ENCODE measurements at places on chromosomes 16 and 17.

DNA sequence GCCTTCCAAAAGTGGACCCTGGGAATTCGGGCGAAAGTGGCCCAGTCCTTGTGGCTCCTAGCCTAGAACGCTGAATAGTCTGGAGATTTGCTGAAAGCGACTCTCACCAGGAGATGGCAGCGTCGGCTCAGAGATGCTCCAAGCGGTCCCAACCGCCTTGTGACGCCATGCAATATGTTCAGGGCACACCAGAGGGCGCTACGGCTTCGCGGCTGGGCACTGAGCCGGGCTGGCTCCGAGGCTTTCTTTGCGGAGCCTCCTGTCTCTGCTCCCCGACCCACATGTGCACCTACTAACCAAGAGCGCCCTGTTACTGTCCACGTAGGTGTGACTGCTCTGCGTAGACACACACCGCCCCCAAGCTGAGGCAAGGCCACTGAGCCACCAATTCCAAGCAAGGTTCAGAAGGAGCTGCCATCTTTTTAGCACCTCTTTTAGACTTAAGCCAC lies 36.9 kb downstream of the SYCE1L start:
- DNase-seq: peak; percentile 88

- no peak for DNase-seq
Measured at GRCh38 chr16:86508028-86508946, 2.0 kb upstream of the FOXF1 start.

DNA sequence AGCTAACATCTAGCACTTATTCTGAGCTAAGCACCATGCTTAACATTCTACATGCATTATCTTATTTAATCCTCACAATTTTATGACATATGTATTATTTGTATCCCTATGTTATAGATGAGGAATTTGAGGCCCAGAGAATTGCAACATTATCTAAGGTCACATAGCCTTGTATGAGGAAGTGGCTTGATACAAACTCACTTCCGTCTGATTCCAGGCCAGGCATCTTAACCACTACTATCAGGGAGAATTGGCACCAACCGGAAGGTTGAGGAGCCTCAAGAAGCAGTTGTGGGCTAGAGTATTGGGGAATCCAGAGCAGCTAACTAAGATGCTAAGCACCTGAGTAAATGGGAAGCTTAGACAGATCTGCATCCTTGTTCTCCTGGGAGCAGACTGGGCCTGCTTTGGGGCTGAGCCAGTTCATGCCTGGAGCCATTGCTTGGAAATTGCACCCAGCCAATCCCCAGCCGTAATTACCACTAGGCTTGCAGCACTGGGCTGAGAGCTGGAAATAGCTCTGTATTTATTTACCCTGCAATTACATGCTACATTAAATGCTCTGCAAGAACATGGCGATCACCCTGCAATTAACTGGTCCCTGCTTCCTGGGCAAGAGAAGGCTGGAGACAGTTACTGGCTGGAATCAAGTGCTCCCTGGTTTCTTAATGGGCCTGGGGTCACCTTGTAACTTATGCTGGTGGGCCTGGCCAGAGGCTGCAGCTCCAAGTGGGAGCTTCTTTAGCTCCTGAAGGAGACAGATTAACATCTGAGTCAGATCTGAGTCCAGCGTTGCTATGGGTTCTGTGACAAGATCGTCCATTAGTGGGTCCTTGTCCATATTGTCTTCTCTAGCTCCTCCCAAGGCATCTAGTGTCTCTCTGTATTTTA lies 273.1 kb upstream of the CCL2 start:
- DNase-seq: peak; percentile 92

- DNase-seq: no peak
Measured at GRCh38 chr16:28090646-28091377, 27.3 kb upstream of the GSG1L start.

DNA sequence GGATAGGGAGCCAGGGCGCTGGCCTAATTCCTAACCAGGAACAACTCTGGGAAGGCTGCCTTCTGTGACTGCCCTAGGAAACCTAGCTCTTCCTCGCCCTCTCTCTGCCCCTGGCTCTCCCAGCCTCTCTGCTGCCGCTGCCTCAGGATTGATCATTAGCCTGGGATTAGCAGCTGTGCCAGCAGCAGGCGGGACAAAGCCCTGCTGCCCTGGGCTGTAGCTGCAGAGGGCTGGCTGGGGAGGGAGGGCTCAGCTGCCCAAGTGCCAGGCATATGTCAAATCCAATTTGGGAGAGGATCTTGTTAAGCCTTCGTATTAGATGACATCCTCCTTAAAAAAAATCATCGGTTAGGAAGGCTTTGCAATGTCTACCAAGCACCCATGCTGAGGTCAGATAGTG lies 144.8 kb upstream of the CCL2 start:
- no peak for DNase-seq

DNA sequence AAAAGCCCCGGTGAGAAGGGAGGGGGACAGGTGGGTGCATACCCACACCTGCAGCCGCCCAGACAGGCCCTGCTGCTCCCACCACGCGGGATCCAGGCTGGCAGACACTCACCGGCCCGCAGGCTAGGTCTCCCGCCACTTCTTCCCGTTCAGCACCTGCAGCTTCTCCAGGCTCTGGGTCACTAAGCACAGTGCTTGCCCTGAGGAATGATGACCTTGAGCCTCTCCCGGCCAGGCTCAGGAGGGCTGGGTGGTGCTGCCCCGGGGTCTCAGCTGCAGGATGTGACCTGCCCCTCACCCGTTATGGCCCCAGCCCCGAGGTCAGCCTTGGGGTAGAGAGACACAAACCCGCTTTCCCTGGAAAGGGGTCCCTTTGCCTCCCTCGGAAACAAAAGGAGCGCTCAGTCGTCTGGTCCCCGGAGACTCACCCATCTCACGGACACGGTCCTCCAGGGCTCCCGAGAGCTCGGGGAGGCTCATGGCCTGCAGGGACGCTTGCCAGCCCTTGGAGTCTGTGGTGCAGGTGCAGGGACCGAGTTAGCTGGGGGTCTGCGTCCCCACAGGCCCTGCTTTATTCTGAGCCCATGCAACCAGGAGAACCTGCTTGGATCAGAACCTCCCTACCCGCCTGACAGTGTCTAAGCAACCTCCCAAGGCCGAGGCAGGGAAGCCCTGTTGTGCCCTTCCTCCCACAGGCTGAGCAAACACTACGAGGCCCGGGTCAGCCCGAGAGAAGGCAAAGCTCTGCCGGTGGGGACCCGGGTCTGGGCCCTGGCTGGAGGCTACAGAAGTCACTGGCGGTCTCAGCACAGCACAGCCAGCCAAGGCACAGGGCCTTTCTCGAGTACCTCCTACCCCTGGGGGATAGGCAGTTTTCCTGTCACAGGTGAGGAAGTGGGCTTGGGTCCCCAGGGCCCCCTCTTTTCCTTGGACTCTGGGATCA lies 3.8 kb downstream of the NUDT16L1 start:
- no peak for DNase-seq

DNA sequence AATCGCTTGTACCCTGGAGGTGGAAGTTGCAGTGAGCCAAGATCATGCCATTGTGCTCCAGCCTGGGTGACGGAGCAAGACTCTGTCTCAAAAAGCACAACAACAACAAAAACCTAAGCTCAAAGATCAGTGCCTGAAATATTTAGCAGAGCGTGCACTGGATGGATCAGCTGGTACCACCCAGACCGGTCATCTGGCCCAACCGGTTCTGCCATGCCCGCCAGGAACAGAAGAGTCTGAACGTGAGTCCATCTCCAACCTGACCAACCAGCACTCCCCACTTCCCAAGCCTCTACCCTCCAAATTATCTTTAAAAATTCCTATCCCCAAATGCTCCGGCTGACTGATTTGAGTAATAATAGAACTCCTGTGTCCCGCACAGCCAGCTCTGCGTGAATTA lies 1.5 kb upstream of the UQCC4 start:
- DNase-seq: no peak

GRCh38 chr17:67834634-67835033 lies 9.3 kb downstream of the BPTF start:
- DNase-seq: no peak

DNA sequence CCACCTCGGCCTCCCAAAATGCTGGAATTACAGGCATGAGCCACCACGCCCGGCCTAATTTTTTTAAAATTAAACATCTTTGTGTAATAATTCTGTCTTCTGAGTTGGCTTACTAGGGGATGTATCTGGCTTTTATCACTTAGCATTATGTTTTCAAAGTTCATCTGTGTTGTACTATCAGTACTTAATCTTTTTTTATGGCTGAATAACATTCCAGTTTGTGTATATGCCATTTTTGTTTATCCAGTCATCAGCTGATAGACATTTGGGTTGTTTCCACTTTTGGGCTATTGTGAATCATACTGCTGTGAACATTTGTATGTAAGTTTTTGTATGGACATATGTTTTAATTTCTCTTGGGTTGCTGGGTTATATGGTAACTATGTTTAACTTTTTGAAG lies 69.0 kb downstream of the CHD9 start:
- DNase-seq: no peak

GRCh38 chr17:78583091-78583490 lies 5.9 kb upstream of the DNAH17 start:
- DNase-seq: no peak

GRCh38 chr17:10166176-10166935 lies 32.0 kb downstream of the GAS7 start:
- DNase-seq: no peak

- DNase-seq: no peak
Measured at GRCh38 chr16:57486858-57487834, 853 bp upstream of the DOK4 start.

GRCh38 chr16:89707695-89708094 lies 6.2 kb upstream of the SPATA2L start:
- no peak for DNase-seq

- no peak for DNase-seq
Measured at GRCh38 chr16:931626-932500, 38.9 kb downstream of the LMF1 start.

DNA sequence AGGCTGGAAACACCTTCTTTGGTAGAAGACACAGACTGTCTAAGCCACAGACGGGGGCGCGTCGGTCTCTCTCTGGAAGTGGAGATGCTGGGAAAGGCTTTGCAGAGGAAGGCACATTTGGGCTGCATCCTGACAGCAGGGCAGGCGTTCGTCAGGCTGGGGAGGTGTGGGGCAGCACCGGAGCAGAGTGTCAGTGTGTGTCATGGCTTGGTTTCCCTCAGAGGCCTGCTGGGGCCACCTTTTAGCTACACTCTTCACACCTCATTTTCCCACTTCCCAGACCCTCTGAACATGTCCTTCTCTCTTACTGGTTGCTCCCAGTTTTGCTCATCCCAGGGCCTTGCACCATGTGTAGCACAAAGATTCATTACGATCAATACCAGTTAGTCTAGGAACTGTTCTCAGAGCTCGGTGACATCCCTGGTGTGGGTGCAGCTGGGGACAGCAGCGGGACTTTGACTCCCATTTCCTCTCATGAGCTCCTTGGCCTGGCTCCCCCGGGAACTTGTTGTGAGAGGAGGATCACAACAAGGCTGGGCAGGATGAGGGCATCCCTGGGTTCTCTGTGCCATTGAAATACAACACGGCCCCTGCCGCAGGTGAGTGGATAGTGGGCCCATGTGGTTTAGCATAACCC lies 33.1 kb downstream of the SMARCE1 start:
- no peak for DNase-seq

- DNase-seq: no peak
Measured at GRCh38 chr17:56781906-56782305, 51.8 kb downstream of the C17orf67 start.

DNA sequence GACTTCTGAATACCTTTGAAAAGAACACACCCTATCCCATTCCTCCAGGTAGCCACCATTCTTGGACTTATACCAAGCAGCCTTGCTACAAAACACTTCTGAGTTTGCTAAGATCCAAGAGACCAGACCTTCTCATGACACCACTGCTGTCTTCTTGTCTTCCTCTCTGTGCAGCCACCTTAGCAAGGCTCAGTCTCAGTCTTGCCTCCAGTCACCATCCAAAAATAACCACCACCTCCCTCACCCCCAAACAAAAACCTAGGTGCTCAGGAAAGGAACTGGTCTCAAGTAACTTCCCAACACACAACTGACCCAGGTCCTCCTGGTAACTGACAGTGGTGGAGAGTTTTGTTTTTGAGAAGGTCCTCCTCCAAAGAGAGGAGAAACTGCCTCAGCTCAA lies 90.9 kb upstream of the CORO6 start:
- no peak for DNase-seq

GRCh38 chr17:11924076-11924475 lies 73.2 kb downstream of the ZNF18 start:
- DNase-seq: no peak

DNA sequence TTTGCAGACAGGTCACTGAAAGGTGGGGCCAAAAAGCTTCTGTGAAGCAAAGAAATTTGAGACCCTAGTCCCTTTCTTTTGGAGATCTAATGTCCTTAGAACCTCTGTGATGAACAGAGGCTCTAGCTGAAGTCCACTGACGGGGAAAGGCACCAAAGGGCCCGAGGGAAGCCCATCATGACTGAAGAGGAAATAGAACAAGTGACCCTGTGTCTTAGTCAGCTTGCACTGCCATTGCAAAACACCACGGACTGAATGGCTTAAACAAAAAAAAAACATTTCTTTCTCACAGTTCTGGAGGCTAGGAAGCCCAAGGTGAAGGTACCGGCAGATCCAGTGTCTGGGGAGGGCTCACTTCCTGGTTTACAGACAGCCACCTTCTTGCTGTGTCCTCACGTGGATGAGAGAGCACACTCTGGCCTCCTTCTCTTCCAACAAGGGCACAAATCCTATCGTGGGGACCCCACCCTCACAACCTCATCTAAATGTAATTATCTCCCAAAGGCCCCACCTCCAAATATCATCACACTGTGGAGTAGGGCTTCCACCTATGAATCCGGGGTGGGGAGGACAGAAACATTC lies 24.3 kb upstream of the ASGR2 start:
- no peak for DNase-seq

DNA sequence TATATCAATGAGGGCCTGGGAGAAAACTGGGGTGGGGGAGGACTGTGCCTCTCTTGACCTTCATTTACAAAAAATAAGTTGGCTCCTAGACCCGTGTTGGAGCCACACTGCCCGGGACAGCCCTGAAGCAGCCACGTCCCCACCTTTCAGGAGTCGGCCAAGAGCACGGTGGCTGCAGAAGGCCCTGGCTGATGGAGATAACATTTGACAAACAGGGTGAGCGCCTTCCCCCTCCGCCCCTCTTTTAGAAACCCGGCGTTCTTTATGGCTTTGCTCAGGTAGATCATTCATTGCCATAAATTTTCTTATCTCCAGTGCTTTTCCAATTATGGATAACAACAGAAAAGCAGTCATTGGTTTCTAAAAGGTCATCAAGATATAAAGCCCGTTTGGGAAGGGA lies 398.1 kb upstream of the TNRC6C start:
- no peak for DNase-seq

DNA sequence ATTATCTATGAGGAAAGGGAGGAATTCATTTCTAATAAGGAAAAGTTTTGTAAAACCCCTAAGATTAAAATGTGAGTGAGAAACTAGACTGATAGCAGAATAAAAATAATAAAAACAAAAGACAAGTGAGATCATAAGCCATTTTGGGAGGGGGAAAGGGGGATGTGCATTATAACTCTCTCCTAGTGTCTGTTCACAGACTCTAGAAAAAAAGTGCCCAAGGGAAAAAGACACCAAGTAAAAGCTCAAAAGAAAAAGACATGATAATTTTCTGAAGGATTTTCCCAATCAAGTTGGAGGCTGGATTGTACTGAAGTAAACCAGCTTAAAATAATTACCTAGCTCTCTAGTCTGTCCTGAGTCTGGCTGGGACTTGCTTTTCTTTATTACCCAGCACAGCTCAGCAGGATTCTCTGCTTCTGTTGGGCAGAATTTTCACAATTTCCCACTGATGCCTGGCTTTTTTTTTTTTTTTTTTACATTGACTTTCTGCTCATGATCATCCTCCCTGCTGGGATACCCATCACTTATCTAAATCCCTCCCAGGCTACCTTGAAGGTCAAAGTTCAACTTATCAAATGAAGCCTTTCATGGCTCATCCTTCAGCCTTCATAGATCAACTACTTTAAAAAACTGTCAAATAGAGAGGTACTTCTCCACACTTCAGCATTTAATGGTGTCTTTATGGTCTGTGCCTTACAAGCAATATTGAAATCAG lies 124.2 kb upstream of the KCNJ16 start:
- no peak for DNase-seq
